ENCODE measurements at places on chromosomes 2 and 18.

DNA sequence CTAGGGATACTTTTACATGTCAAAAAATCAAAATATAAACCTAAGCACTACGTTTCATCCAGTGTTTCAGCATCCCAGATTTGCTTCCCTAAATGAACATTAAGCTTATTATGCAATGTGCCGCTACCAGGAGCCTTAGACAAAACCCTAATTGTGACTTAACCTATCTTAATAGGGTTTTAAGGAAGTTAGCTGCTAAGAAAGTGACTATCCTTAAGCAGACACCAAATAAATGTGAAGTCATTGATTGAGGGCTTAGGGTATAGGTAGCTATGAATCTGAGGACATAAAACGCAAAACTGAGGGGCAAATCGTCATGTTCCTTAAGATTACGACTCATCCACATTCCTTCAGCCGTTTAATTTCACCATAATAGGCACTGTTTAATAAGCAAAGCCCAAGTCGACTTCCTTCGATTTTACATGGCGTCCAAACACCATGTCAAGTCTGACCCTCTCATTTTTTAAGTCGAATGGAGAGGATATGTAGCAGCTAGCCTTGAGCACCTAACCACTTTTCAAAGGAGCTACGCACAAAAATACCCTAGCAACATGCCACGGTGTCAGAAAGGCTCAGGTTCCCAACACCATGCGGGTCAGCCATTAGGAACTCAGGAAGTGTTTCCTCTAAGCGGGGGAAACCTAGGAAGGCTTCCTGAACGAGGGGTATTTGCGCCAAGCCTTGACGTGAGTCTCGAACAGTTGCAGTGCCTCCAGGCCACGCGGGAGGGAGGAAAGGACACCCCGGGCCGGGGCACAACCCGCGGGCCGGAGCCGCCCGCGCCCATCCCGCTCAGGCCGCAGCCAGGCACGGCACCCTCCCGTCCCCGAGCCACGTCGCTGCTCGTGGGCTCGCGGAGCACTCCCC, 1.0 kb downstream of the HDLBP start:
- no peak for DNase-seq

GRCh38 chr18:79580498-79581171, 99.0 kb upstream of the CTDP1 start:
- DNase-seq, result no peak

DNA sequence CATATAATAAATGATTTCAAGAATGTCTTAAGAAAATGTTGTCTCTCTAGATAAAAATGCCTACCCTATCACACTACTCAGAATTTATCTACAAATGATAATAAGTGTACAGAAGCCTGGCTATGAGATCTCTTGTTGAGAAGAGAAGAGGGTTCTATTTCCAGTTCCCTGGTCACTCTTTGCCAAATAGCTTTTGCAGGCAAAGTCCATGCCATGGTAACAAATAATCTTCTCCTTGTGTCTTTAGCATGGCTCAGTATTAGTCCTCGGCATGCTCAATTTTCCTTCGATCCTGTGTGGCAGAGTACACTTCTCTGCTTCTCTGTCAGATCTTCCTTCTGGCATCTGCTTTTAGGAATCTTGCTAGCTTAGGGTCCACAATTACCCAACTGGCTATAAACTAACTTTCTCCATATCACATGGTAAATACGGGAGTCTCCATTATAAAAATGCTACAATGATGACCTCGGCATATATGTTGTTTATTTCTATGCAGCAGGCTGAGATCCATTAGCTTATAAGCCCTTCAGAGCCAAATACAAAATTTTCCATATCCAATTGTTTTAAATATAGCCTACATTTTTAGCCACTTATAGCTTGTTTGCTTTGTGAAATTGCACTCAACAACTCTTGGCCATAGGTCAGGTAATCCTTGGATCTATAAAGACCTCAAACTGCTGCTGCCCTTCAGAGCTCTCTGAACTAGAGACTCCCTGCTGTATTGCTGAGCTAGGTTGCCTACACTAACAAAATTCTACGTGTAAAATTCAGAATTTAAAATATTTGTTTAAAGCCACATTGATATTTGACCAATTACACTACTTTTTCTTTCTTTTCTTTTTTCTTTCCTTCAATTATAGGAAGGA, 157.5 kb downstream of the FSIP2 start:
- no peak for DNase-seq

GRCh38 chr18:33577685-33578517, at the start of gene ASXL3:
Gene ASXL3, plus strand, starts transcription at chr18:33578219. Its CDS starts 413 bp downstream, at chr18:33578632.
- no peak for DNase-seq

- no peak for DNase-seq
Observed at GRCh38 chr2:458425-458815, 170.5 kb upstream of the ALKAL2 start.

DNA sequence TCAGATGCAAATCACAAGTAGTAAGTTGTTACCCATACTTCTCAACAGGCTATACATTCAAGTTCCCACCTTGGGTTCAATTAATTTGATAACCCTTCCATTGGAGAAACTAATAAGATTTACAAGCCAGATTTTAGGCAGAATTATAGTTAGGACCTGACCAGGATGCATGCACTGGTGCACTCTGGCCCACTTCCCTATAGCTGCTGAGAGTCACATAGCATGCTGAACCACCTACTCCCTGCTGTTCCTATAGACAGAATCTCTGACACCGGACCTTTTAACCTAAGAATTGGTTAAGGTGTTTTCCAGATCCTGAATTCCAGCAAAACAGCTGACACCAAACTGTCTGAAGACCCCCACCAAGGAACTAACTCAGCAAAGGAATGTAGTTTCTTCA, 26.2 kb downstream of the FAM210A start:
- DNase-seq, result no peak

- no peak for DNase-seq
Observed at GRCh38 chr18:53971331-53971730, 253.1 kb downstream of the MBD2 start.

- DNase-seq, result no peak
Observed at GRCh38 chr2:183126635-183127034, 2.4 kb downstream of the NUP35 start.

DNA sequence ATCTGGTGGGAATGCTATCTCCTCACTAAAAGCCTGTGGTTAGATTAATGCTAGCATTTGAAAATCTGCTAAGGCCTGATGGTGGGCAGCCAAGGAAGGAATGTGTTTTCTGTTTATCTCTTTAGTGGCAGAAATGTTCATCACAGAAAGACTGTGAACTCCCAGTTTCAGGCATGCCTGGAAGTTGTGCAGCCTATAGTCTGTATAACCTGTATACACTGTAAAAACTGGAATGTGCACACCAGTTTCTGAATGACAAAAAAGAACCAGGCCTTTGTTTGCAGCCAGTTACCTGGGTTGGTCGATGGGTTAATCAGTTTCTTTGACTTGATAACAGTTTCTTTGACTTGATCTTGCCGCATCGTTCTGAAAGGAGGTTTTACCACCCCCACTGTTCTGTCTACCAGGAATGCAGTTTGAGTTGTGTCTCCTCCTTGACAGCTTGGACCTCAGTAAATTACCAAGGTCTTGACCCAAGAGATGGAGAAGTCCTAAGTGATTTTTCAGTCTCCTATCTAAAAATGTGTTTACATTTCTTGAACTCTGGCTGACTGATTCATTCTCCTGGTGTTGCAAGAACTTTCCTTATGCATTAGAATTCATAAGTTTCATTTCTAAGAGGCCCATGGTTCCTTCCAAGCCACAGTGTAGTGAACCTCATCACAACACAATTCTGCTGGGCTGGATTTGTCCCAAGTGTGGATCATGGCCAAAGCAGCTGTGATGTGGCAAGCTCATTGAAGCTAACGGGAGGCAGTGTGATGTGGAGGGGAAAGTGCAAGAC, 62.2 kb downstream of the KIAA2012 start:
- no peak for DNase-seq

DNA sequence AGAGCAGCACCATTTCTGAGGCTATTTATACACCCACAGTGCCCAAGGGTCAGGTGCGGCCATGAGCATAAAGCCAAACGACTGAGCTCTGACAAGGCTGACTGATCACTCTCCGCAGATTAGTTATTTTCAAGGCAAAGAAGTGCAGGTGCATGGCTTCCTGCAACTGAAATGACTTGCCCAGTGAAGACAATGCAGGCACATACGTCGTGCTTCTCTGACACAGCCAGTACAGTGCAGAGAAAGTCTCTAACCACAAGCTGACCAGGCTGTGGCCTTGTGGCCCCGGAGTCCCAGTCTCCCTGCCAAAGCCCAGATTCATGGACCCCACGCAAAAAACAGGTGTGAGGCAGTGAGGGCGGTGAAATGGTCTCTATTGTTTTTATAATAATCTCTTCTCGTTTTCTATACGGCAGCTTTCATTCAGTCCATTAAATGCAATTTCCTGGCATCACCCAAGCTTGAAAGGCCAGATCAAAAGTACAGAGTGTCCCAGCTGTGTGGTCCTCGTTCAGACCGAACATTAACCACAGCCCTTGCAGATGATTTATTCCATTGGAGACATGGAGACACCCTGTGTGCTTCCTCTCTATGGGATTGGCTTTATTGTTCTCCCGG, 447.0 kb upstream of the ID2 start:
- no peak for DNase-seq

DNA sequence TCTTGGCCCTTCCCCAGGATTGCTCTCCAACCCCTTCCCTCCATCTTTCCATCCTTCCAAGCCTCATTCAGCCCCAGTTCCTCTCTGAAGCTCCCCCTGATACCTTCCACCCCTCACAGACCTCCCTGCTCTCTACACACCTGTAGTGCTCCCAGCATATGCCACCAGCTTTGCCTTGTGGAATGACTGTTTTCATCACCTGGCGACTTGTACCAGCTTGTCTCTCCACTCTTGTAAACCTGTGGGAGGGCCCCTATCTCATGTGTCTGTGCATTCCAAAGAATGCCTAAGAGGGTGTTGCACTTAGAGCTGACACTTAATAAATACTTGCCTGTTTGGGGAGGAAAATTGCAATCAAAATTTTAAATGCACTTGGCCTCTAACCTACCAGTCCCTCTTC, 198.7 kb downstream of the BCL11A start:
- no peak for DNase-seq

DNA sequence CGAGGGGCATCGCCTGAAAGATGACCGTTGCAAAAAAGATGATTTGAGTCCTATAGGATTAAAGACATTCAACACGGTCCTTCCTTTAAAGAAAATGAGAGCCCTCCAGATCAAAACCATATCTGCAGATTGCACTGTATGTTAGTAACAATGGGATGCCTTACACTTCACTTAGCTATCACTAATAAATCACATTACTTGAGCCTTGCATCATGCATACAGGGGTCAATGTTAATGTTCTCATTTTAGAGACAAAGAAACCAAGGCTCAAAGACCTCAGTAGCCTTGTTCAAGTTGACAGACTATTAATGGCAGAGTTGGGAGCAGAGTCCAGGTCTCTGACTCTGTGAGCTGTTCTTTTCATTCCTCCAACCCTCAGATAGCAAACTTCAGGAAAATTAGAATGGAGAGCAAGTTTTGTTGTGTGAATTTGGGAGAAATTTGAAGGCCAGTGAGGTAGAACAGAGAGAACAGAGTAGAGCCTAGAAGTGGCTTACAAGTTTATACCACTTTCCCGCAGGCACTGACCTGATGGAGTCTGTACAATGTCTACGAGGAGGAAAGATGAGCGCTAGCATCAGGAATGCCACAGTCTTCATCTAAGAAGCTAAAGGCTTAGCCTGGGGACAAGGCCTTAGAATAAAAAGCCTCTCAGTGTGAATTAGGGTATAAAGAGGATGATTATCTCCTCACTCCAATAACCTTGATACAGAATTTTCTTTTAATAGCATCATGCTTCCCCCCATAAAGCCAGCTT, 48.3 kb downstream of the TRIB2 start:
- DNase-seq, result no peak

GRCh38 chr2:227828477-227828912, 14.9 kb downstream of the CCL20 start:
- no peak for DNase-seq

DNA sequence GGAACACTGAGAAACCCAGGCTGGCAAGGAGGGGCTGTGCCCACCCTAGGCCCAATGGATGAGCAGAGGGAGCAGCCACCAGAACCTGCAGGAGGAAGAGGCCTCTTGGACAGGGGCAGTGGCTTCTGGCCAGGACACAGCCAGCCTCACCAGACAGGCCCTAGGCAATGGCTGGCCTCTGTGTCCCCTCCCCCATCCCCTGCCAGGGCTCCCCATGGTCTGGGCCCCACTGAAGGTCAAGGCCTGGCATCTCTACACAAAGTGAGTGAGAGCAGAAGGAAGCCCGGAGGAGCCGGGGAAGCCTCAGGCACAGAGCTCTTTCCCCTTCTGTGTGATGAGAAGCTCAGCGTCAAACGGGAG, 6.3 kb downstream of the PRLH start:
- DNase-seq, result no peak

DNA sequence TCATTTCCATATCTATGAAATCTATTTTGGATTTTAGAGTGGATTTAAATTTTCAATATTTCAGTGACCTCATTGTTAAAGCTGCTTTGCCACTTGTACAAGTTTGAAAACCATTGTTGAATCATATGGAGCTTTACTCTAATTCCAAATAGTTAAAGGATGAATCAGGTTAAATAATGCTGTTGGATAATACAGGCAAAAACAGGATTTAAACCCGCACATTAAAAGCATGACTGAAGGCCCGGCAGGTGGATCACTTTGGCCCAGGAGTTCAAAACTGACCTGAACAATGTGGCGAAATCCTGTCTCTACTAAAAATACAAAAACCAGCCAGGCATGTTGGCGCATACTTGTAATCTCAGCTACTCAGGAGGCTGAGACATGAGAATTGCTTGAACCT, 68.3 kb downstream of the RIF1 start:
- DNase-seq, result no peak

DNA sequence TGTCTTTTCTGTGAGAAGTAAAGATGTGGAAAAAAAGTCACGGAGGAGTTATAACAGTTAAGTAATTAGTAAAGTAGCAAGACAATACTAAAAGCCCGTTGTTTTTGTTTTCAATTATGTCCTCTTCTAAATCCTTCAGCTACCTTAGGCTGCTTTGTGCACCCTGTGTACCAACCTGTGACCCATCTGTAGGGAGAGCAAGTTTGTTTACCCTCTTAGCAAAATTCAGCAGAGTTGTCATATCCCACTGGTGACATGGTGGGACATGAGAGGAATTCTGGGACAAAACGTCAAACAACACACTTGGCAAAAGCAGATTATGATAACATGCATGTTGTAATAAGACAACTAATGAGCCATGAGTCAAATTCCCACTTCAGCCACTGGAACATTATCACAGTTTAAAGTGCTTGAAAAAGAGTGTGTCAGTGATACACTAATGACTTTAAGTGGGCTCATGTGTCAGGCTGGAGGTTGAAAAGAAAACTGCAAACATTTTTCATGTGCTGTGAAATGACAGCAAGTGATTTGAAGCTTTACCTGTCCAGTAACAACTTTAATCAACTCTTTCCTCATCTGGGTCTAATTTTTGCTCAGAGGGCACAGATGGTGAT, 392.8 kb upstream of the ACVR2A start:
- DNase-seq, result no peak

- DNase-seq, result no peak
Observed at GRCh38 chr18:55982992-55983391, 395.0 kb upstream of the TCF4 start.

Data from activated T-cell treated with anti-CD3 and anti-CD28 coated beads, Interleukin-2, amount 50 U/mL, for 72 hours (primary cell).